ENCODE measurements at places on chromosomes 1 and 21.

DNA sequence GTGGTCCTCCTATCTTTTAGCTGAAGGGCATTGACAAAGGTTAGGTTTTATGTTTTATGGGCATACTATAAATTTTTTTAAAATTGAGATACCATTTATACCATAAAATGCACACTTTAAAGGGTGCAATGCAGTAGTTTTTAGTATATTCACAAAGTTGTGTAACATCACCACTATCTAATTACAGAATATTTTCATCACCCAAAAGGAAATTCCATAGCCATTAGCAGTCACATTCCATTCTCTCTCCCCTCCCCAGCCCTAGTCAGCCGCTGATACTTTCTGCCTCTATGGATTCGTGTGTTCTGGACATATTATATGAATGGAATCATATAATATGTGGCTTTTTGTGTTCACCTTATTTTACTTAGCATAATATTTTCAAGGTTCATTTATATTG lies 135.8 kb upstream of the B3GALT2 start:
- DNase-seq, result no peak

- no peak for DNase-seq
These were observed 9.0 kb downstream of the GSTM5 start for GRCh38 chr1:109721042-109721441.

DNA sequence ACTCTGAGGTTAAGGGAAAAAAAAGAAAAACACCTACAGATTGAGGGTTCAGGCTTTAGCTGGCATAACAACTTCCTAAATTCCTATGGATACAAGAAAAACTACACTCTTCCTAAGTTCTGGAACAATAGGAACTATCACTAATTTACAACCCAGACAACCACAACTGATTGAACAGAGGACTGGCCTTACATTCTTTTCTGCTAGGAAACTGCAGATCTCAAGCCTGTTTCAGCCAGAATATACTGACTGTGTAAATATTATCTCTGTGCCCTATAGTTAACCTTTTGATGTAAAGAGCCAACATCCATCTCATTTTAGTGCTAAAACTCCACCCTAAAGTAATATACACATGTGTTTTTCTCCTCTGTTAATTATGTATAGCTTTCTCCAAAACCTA lies 1186.5 kb upstream of the TMPRSS15 start:
- no peak for DNase-seq

- peak; percentile 72 for DNase-seq
These were observed 26.6 kb downstream of the AJAP1 start for GRCh38 chr1:4681026-4681425.

- DNase-seq, result no peak
These were observed 348.8 kb downstream of the KIF26B start for GRCh38 chr1:245503548-245503947.

DNA sequence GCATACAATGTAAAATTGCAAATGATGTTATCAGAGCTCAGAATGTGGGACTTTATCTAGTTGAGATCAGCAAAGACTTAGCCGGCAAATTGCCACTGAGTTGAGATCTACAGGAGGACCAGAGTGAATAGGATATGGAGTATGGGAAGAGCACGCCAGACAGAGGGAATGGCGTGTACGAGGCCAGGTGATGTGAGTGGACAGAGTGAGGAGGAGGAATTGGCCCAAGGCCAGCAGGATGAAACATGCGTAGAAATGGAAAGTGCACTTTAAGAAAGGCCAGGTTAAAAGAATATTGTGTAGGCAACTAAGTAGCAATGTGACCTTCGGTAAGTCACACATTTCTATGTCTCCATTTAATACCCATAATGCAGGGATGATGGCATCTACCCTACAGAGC lies 211.0 kb downstream of the ZP4 start:
- DNase-seq, result no peak

DNA sequence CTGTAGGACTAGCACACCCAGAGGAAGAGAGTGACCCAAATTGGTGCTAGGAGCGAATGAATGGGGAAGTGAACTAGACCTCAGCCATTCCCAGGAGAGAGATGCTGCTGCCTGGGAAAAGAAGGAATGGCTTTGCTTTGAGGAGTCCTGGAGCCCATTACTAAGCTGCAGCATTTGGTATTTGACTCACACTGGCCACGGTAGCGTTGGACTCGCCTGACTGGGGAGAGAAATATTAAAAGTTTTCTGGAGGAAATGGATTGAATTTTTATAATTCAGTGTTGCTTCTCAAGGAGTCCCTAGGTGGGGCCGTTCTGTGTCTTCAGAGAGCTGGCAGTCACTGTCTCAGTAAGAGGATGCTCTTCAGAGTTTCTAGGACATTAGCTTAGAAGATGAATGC lies 40.2 kb downstream of the PIK3CD start:
- DNase-seq, result no peak

GRCh38 chr1:105934806-105935205 lies 1121.7 kb upstream of the PRMT6 start:
- DNase-seq, result no peak

DNA sequence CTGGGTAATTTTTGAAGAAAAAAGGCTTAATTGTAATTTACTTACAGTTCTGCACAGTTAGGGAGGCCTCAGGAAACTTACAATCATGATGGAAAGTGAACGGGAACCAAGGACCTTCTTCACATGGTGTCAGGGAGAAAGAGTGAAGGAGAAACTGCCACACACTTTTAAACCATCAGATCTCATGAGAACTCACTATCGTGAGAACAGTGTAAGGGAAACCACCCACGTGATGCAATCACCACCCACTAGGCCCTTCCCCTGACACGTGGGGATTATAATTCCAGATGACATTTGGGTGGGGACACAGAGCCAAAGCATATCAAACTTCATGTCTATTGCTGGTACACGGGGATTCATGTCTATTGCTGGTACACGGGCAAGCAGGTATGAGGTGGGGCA lies 5.3 kb upstream of the SFT2D2 start:
- no peak for DNase-seq

DNA sequence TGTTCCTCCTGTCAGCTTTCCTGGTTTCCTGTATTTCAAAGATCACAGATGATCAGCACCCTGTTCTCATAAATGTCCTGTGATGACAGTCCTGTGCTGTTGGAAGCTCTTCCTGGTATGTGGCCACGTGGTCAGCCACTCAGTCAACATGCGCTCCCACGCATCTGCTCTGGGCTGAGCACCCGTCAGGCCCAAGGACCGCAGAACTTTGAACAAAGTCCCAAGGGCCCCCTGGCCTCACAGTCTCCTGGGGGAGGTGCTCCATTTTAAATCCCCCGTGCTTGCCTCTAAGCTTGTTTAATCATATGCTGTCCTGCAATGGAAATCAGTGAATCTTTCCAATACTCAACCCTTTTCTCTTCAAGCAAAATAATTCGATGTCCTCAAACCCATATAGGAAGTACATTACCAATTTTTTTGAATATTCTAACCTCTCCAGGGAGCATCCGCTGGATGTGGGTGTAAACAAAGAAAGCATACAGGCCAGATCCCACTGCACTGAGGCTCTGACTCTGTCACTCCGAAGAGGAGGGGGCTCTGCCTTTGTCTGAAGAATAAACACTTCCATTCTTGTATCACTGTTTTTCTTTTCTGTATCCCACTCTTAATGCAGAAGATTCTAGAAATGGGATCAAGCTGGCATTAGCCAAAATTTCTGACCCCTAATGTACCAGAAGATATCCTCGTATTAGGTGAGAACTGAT lies 250.3 kb downstream of the SDCCAG8 start:
- no peak for DNase-seq

- DNase-seq, result no peak
These were observed 28.8 kb downstream of the TAF5L start for GRCh38 chr1:229596925-229597699.

DNA sequence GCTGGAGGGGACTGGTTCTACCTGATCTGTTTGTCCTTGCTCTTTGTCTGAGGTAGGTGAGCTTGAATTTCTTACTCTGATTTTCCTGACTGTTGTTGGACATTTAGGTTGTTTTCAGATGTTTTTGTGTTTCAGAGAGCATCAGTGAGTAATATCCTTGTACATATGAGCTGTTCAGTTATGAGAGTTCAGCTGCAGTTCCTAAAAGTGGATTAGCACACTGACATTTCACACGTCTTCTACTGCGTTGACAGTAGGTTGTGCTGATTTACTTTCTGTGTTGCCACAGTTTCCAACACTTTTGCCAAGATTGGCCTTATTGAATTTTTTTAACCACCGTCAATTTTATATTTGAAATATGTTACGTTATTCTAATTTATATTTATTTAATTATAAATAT lies 27.7 kb downstream of the CXADR start:
- DNase-seq, result no peak

DNA sequence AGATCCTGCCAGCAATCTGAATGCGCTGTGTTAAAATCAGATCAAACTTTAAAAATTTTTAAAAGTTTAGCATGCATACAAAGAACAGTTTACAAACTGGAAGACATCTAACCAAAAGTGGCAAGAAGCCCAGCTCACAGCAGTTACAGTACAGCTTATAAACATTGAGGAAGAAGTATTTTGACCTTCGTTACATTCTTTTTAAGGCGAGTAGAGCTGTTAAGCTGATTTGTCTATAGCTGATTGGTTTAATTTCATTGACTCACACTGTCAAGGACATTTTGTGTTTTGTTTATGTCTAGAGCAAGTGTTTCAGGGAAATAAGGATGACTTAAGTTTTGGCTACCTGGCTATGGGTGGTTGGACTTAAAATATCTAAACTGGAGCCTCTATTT lies 3.0 kb upstream of the PGM1 start:
- DNase-seq, result no peak

DNA sequence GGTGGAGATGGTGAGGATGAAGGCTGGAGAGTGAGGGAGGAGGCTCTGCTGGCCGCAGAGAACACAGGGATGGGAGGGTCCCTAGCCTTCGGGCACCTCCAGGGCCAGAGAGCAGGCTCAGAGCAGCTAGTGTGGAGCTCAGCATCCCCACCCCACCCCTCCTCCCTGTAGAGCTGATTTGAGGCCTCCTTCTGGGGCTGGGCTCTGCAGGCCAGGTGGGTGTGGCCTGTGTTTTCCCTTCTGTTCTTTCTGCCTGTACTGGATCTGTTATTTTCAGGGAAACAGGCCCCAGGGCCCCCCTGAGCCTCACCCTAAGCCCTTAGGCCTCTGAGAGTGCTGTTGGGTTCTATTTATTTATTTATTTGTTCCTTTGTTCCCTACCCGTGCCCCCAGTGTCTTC lies 44.8 kb downstream of the TMCC2 start:
- DNase-seq, result no peak

DNA sequence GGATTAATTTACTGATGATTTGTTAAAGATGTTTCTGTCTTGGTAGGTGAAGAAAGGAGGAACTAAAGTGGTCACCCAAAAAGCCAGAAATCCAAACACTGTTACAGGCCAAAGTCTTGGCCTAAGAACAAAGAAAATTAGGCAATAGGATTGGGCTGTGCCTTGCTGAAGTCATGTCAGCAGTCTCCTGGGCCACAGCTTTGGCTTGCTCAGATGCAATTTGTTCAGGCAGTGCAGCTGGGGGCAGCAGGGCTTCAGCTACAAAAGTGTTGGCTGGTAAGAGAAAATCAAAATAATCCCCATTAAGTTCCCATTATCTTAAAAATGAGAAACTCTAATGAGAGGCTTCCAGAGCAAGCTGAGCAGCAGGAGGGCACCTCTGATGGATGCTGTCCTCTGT lies 14.0 kb upstream of the RAP1A start:
- no peak for DNase-seq

- no peak for DNase-seq
These were observed 141.2 kb upstream of the ST6GALNAC5 start for GRCh38 chr1:76725864-76726619.

- no peak for DNase-seq
These were observed 13.8 kb downstream of the KNCN start for GRCh38 chr1:46537651-46538050.

GRCh38 chr1:98323388-98323787 lies 338.1 kb upstream of the SNX7 start:
- no peak for DNase-seq

- DNase-seq, result no peak
These were observed 105.8 kb downstream of the SMYD2 start for GRCh38 chr1:214386747-214387146.

Data from C1 segment of cervical spinal cord (tissue), 14 donors.